Dorsolateral prefrontal cortex (tissue), 122 donors: ENCODE measurements at places on chromosomes 11 and 22. TPM values are rescaled to one million over a fixed set of nuclear protein-coding genes. Genes with fewer than 3 reads are reported as not detected.
A peak's percentile ranks its signal among the peaks of the same experiment; 100 is the strongest.

Gene TIGD3
- 2.9 TPM for total RNA-seq

Gene CARD18
- not detected for total RNA-seq

Gene GPHA2
- not detected for total RNA-seq

Gene OR8B2
- not detected for total RNA-seq

Gene KIF18A
- 1.3 TPM for total RNA-seq

Gene FLRT1
- 8.1 TPM for total RNA-seq

Gene PKDREJ
- not detected for total RNA-seq

Gene CTSF
- 121 TPM for total RNA-seq

Gene DSCAML1
- 21.6 TPM for total RNA-seq

Gene MAP6
- 102 TPM for total RNA-seq

Gene TTLL12
- total RNA-seq: 31.5 TPM

Gene NXPE4
- not detected for total RNA-seq

Gene CDC42EP2
- total RNA-seq: 49.1 TPM

Gene RHOG
- 17.5 TPM for total RNA-seq

DNA sequence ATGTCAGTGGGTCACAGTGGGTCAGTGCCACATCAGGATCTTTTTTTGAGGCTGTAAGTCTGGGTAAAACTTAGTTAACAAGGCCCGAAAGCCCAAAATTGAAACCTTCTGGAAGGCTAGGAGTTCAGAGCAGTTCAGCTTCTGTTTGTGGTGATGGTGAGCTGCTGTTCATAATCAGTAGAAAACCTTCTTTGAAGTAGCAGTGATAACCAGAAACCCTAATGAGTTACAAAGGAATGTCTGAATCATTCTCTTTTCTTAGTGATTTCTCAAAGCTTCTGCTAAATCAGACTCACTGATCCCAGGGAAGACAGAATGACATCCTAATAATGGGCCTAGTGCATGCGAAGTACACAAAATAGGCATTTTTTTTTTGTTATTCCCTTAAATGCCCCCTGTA, 124.7 kb downstream of the PARVA start:
- DNase-seq: no peak

DNA sequence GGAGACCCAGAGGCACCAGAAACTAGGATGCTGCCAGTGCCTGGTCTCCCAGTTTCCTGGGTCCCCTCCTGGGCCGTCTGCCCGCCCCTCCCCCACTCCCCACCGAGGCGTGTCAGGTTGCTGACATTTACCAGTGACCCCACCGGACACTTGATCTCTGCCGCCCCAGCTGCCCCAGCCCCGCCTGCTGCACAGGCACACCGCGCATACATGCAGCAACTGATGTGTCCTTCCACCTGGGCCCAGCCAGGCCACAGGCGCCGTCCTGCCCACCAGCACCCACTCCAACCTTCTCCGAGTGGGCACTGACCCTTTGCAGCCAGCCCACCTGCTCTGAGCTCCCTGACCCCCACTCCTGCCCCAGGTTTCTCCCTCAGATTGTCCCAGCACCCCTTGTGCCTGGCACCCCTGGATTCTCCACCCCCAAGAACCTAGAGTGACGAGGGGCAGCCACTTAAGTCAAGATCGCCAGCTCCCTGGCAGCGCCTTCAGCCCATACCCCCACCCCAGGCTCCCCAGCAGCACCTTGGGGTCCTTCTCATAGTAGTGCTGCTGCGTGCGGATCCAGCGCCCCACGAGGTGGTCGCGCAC, 548 bp downstream of the PYGM start:
- peak; percentile 16 for DNase-seq

DNA sequence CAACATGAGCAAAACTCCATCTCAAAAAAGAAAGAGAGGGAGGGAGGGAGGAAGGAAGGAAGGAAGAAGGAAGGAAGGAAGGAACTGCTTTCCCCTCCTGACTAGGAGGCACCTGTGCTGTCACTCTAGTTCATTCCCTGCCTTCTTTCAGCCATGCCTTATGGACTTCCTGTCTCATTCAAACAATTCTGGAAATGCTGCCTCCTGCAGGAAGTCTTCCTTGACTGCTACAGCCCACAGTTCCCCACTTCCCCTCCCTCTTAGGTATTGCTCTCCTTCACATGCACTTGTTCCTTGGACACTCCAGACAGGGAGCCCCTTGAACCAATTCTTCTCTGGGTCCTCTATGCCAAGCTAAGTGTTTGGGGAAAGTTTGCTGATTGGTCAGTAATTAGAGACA, 31.6 kb upstream of the WNT11 start:
- DNase-seq: no peak

DNA sequence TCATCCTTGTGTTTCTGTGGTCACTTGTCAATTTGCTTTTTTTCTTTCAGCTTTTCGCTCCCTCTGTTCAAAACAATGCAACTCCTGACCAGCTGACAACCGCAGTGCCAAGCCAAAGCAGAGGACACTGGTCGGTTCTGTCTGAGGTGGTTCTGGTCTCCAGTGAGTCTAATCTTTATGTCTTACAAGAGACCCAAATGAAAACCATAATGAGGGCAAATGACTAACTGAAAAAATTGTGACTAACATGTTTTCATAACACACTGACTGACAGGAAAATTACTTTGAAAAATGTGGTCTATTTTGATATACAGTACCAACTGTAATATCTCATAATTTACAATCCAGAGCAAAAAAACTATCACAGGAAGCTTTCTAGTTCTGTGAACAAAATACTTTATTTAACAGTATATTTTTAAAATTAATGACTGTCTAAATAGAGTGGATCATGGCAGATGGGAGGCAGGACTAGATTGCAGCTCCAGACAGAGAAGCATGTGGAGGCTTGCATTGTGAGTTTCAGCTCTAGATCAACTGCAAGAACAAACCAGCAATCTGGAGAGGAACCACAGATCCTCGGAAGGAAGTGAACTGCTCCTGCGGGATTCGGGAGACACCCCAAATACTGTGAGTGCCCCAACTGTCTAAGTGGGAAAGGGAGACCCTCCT, 311.8 kb downstream of the SBF2 start:
- no peak for DNase-seq

GRCh38 chr11:103737037-103737622, 299.3 kb upstream of the DDI1 start:
- DNase-seq: no peak

DNA sequence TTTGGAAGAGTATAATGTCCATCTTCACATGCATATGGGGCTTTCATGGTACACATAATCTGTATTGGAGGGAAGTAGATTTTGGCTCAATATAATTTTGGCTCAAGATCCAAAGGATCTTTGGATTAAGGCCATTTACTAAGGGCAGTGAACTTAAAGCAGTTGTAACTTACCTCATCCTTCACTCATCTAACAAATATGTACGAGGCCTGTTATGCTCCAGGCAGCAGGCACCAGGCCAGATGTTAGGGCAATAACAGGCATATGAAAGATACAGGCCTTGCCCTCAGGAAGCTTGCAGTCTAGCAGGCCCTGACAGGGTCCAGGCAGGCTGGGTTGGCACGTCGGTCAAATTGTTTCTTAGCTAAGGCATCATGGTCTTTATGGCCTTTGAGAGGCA, 44.6 kb downstream of the LIF start:
- no peak for DNase-seq

- no peak for DNase-seq
Observed at GRCh38 chr22:46625113-46625842, 5.1 kb downstream of the GRAMD4 start.

GRCh38 chr11:17184882-17185587, 22.8 kb downstream of the PIK3C2A start:
- DNase-seq: no peak

DNA sequence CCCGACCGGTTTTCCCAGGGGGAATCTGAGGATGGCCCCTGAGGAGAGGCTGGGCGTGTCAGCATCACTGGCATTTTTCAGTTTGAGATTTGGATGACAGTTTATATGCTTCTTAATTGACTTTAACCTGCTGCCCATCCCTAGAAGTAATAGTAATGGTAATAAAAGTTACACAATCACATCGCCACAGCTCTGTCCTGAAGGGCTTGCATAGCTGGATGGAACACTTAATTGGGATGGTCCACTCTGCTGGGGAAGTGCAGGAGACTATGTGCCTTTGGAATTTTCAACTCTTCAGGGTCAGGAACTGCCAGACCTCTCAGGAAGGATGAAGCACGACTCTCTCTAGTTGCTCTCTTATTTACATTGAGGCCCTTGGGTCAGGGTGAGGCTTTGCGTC, 16.2 kb downstream of the BARX2 start:
- DNase-seq: no peak

GRCh38 chr11:15910761-15911160, 445.6 kb downstream of the SOX6 start:
- DNase-seq: no peak

GRCh38 chr11:88544656-88545280, 207.2 kb upstream of the CTSC start:
- DNase-seq: no peak

- DNase-seq: no peak
Observed at GRCh38 chr11:93049740-93050139, 80.3 kb downstream of the MTNR1B start.

- no peak for DNase-seq
Observed at GRCh38 chr11:78354408-78355308, 63.0 kb downstream of the GAB2 start.

- no peak for DNase-seq
Observed at GRCh38 chr11:13008625-13009475, at the start of gene RASSF10. Gene RASSF10 (plus strand): TSS chr11:13009316. CDS start chr11:13009577, 261 bp downstream.

- no peak for DNase-seq
Observed at GRCh38 chr11:115054570-115055538, 376.5 kb downstream of the NXPE2 start.

DNA sequence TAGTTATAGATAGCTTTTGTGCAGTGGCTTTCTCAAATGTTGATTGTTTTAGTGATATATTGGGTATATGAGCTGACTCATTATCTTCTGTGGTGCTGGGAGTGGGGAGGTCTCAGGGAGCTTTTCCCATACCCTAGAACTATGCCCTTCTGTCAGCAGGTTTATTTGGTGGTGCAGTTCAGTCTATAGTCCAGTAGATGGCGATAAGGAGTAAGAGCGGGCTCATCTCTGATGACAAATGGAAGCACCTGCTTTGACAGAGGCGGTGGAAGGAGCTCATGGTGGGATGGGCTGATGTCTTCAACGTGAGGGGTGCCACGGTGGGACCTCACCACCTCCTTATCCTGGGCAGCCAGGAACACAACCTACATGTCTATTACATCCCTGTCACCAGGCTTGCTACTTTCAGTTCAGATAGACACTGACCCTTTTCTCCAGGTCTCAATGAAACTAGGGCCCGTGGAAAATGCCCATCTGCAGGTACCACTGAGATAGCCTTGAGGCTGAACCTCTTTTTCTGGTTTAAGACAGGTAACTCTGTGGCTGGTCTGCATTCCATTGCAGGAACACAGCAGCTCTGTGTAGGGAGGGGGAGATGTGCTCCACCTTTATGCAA, 13.0 kb upstream of the OR6A2 start:
- no peak for DNase-seq

GRCh38 chr11:82854242-82854641, 46.0 kb downstream of the PRCP start:
- DNase-seq: no peak

- no peak for DNase-seq
Observed at GRCh38 chr11:1556278-1556902, 15.7 kb downstream of the DUSP8 start.

GRCh38 chr22:50702821-50703725, 30.4 kb downstream of the SHANK3 start:
- no peak for DNase-seq

GRCh38 chr11:60459345-60459744, 3.7 kb downstream of the MS4A1 start:
- DNase-seq: no peak

- no peak for DNase-seq
Observed at GRCh38 chr11:124870430-124870829, 5.2 kb downstream of the ROBO3 start.

DNA sequence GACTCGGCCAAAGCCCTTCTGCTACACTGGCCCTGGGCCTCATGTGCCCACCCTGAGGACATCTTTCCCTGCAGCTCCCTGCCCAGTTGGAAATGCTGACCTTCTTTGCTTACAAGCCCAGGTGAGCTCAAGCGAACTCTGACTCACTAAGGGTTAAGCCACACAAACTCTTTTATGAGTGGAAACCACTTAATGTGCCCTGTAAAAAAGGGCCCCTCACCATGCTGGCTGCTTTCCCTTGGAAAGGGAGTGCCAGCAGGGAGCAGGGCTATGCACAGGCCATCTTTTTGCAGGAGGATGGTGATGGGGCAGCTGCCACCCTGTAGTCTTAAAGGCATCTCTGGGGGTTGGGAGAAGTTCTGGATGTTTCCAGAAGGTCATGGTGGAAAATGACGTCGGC, 18.7 kb downstream of the EHF start:
- no peak for DNase-seq

- DNase-seq: no peak
Observed at GRCh38 chr11:94858012-94858705, 90.0 kb downstream of the AMOTL1 start.

- no peak for DNase-seq
Observed at GRCh38 chr11:96265220-96265737, 77.7 kb downstream of the MAML2 start.

DNA sequence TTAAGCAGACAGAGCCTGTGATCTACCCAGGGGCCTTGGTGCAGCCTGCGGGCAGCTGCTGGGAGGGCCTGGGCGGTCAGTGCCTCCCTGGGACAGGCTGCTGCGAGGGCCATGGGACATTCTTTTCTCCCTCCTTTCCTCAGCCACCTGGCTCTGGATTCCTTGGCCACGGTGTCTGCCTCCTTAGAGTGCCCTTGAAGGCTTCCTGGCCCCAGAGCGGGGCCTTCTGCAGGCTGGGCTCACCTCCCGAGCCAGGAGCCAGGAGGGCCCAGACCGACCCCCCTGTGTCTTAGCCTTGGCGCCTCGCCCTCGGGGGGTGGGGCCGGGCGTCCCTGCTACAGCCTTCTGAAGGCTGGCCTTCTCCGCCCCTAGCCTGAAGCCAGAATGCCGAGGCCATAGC, 231.2 kb downstream of the TBC1D22A start:
- no peak for DNase-seq

DNA sequence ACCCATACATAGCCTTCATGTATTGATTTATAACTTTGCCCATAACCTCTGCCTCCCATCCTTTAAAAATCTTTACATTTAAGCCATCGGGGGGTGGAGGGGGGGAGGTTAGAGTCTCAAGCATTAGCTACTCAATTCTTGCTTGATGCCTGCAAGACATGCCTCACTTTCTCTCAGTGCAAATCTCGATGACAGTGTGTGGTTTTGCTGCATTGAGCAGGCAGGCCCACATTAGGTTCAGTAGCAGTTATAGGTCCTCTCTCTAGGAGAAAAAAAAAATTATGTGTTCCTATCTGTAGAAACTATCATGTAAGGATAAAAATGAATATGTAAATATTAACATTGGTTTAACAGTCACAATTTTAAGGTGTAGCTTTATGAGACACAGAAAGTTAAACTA, 314.0 kb upstream of the ANO3 start:
- no peak for DNase-seq

GRCh38 chr11:120336641-120337354, 585 bp downstream of the ARHGEF12 start:
- DNase-seq: no peak

- DNase-seq: no peak
Observed at GRCh38 chr11:76628408-76628947, 42.1 kb downstream of the LRRC32 start.
